Muscle of arm (tissue), 14 donors: ENCODE measurements at places on chromosomes 5 and 9.

GRCh38 chr9:77469515-77470231, 178.4 kb downstream of the GNA14 start:
- DNase-seq: no peak

DNA sequence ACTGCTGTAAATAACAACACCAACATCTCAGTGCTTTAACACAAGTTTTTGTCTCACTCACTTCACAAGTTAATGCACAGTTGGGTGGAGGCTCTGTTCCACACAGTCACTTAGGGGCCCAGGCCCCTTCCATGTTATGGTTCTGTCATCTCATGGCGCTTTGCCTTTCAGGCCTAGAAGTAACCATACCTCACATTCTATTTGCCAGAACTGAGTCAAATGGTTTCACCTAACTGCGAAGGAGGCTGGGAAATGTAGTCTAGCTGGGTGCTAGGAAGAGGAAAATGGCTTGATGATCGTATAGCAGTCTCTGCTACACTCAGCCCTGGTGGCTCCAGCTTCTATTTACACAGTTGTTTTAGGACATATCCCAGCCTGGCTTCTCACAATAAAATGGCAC, 23.1 kb upstream of the MVB12B start:
- no peak for DNase-seq

- no peak for DNase-seq
These were observed 119.9 kb downstream of the ZDHHC21 start for GRCh38 chr9:14573319-14573718.

DNA sequence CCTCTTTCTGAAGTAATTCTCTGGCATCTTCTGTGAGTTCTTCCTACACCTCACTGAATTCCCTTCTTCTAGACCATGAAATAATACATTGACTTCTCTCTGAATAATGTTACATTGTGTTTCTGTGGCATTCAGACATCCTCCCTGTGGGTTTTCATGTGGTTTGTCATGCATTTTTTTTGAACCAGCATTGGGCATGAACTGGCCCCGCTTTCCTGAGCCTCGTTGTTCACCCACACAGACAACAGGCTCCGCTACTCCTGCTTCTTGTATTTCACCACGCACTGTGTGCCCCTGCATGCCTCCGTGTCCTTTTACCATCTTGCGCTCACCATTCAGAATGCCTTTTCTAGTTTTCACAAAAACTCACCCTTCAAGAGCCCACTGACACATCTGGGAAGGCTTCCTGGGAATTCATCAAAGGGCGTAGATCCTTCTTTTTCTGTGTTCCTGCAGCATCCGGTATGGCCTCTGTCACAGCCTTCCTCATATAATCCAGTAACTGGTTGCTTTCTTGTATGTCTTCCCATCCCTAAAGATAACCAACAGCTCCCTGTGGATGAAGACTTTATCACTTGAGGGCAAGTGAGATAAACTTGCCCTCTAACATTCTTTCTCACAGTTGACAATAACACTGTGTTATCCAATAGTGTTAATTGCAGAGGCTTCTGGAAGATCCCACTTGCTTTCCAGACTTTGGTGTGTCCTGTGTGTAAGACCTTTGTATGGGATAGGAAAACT, 51.5 kb upstream of the ADAMTSL1 start:
- no peak for DNase-seq

DNA sequence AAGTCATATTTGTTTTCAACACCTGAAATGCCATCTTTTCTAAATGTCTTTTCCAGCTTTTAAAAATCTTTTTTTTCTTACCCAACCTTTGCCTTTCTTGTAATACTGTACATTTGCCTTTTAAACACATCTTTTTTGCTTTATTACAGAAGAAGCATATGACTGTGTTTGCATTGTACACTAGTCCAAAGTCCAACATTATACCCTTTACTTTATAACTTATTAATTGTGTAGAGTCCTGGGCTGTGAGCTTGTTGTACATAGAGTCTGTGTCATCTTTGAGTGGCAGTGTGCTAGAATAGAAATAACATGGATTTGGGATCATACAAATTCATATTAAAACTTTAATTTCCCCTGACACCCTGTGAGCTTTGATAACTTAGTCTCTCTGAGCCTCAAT, 23.7 kb downstream of the CWC27 start:
- DNase-seq: no peak

DNA sequence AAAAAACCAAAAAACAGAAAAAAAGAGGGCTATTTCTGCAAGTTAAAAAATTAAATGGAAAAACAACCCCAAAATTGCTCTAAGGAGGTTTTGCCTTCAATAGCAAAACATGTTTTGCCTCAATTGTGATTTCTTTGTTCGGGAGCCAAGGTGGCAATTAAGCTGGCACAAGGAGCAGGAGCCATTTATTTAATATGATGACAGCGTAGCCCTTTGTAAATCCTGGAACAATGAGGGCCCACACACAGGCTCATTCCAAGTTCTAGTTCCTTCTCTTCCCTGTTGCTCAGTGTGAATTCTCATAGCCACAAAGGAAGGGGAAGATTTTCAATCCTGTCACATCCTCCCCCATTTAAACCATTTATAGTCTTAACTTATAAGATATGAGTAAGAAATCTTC, 353.2 kb downstream of the PDE4D start:
- DNase-seq: no peak

GRCh38 chr5:115336964-115337363, 40.5 kb upstream of the CCDC112 start:
- no peak for DNase-seq

- peak; percentile 31 for DNase-seq
These were observed 76.7 kb downstream of the ITGA1 start for GRCh38 chr5:52864371-52864770.

DNA sequence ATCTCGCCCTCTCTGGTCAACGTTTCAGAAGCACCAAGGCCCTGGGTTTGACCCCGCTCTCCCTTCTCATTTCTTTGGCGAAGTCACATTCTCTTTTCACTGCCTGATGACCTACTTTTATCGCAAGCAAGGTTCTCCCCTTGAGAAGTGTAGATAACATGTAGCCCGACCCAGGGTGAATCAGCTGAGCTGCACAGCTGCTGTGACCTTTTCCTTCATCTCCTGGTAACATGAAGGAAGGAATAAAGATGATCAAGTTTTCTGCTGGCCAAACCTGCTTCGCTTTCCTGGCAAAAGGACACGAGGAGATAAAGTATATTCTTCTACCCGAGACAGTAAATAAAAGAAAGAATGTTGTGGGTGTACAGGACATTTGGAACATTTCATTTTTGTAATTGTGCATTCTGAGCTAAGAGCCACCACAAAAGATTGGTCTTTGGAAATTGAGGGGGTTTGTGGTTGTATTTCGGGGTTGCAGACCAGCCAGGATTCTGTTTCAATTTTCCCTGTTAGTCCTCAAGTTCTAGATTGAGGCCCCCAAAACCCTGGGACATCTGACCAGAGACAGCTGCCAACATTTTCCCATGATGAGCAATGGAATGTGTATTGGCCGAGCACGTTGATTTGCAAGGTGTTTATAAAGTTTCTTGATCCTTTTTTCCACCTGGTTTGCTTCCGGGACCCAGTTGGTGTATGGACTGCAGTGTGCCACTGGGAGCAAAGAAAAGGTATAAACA, 155.1 kb upstream of the ZNF462 start:
- peak; percentile 32 for DNase-seq

DNA sequence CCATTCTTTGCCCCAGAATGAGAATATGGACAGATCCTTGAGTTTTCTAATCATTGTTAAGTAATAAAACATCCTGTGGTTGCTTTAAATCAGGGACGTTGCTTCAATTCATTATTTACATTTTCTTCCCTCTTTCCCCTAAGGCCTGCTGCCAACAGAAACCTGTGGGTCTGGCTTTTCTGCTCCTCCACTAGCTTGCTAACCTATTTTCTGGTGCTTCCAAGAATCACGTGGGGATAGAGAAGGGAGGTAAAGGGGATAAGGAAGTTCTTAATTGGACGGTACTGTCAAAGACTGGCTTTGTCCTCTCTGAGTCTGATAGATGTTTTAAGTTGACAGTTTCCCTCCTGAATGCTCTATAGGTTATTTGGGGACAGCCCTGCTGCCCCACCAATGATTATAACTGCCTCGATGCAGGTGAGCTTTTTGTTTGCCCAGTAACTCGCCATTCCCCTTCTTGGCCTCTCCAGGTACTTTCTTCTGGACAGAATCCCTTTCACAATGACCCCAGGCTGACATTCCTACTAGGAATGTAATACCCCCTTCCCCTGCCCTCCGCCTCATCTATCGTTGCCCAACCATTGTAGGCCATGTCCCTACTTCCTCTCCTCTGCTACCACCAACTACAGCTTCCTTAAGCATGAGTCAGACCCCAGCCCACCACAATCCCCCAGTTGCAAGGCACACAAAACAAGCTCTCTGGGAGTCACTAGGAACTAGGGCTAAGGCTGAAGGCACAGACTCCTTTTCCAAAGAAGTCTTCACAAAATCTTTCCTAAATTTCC, 19.9 kb upstream of the CPEB4 start:
- no peak for DNase-seq

- DNase-seq: no peak
These were observed 517.9 kb downstream of the MTRR start for GRCh38 chr5:8386719-8387288.

DNA sequence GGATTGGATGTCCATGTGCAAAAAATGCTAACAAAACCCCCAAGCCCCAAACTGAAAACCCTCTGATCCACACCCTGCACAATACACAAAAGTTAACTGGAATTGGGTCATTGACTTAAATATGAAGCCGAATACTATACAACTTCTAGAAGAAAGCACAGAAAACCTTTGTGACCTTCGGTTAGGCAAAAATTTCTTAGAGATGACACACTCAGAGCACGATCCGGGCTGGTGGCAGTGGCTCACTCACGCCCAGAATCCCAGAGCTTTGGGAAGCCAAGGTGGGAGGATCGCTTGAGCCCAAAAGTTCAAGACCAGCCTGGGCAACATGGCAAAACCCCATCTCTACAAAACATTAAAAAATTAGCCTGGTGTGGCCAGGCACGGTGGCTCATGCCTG, 1.8 kb upstream of the DIPK1B start:
- DNase-seq: no peak

- DNase-seq: no peak
These were observed 20.3 kb upstream of the MATR3 start for GRCh38 chr5:139273322-139273571.

- no peak for DNase-seq
These were observed 2.0 kb downstream of the ABL1 start for GRCh38 chr9:130837002-130837511.

- DNase-seq: no peak
These were observed 97.1 kb downstream of the ENC1 start for GRCh38 chr5:74543162-74543995.

GRCh38 chr5:119452060-119452372, 281 bp upstream of the HSD17B4 start:
- DNase-seq: no peak

DNA sequence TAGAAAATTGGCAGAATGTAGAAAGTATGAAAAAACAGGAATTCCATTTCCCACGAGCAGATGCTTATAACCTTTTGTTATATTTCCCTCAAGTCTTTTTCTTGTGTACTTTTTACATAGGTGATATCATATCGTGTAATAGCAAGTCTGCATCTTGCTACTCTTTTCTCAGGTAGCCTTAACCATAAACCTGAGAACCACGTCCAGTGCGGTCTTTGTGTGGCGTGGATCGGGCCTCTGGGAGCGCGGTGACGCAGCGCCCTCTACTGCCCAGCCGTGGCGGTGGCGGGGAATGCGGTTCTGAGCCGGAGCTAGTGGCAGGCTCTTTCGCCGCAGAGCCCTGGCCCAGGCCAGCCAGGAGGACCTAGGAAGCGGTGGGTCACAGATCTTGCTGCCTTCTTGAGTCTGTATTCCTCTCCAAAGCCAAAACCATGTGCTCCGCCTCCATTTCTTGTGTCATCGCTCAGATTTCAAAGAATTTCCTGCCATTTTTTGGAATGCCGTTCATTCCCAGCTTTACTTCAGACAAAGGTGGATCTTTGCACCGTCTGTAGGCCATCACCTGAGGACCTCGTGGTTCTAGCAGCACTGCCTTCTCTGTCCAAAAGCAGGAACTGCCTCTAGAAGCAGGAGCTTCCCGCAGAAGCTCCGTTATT, 71.9 kb downstream of the MVB12B start:
- DNase-seq: peak; percentile 85

GRCh38 chr9:4769321-4770080, 23.2 kb upstream of the RCL1 start:
- no peak for DNase-seq

DNA sequence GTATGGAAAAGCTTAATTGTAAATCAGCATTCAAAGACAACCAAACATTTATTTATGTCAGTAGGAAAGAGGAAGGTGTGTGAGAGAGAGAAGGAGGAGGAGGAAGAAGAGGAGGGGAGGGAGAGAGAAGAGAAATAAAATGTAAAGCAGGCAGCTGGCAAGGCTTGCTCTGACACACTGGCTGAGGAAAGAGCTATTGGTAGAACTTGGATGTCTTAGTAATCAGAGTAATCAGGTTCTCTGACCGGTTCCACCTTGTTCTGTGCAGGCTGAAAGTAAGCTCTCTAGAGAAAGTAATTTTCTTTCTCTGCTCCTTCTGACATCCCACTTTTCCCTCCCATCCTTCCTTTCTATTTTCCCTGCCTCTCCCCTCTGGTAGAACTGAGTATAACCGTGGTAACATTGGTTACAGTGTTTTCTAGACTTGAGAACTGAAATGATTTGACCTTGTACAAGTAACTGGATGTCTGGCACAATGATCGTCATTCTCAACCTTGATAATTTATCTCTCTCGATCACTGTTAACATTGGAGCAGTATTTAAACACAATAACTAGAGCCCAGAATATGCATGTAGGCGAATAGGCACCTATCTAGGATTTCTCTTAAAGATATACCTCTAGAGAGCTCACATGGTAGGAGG, 33.3 kb downstream of the TLE4 start:
- no peak for DNase-seq

GRCh38 chr9:104992659-104993058, 64.7 kb upstream of the ABCA1 start:
- DNase-seq: no peak

DNA sequence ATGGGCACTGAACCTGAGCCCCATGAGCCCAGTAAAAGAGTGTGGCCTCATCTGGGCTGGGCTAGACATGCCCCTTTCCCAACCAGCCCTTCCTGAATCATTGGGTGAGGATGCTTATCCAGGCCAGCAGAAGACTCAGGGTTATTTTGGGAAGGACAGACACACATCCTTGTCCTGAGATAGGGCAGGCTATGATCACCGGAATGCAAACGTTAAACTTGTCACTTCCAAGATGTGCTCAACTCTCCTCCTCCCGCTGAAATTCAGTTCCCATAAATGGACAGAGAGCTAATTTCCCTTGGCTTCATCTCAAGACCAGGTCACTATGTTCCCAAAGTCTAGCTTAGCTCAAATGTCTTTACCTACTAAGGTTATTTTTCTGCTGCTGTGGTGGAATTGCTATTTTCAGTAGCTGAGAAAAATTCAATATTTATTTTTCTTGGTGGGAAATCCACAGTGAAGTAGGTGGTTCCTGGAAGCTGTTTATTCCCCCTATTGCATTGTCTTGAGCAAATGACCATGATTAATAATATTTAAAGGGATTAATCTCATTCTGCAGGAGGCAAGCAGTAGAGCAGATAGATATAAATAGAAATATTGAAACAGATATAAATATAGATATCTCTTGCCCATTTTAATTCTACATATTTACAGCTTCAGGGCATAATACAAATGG, 70.0 kb downstream of the NXNL2 start:
- no peak for DNase-seq

GRCh38 chr9:90832261-90832660, 30.6 kb downstream of the SYK start:
- no peak for DNase-seq

GRCh38 chr9:79408617-79409016, 163.1 kb upstream of the TLE4 start:
- DNase-seq: no peak

- no peak for DNase-seq
These were observed 189.2 kb downstream of the NDUFS4 start for GRCh38 chr5:53749621-53750020.

GRCh38 chr5:50658246-50658645, 8.2 kb upstream of the PARP8 start:
- no peak for DNase-seq
